Activated effector memory CD4-positive, alpha-beta T cell treated with Interleukin-2 at 50 U/mL for 16 hours (primary cell): ENCODE measurements at places on chromosomes 7 and 10.
A peak's percentile ranks its signal among the peaks of the same experiment; 100 is the strongest.

- DNase-seq: no peak
These were observed 172.0 kb downstream of the FANK1 start for GRCh38 chr10:126068322-126068721.

DNA sequence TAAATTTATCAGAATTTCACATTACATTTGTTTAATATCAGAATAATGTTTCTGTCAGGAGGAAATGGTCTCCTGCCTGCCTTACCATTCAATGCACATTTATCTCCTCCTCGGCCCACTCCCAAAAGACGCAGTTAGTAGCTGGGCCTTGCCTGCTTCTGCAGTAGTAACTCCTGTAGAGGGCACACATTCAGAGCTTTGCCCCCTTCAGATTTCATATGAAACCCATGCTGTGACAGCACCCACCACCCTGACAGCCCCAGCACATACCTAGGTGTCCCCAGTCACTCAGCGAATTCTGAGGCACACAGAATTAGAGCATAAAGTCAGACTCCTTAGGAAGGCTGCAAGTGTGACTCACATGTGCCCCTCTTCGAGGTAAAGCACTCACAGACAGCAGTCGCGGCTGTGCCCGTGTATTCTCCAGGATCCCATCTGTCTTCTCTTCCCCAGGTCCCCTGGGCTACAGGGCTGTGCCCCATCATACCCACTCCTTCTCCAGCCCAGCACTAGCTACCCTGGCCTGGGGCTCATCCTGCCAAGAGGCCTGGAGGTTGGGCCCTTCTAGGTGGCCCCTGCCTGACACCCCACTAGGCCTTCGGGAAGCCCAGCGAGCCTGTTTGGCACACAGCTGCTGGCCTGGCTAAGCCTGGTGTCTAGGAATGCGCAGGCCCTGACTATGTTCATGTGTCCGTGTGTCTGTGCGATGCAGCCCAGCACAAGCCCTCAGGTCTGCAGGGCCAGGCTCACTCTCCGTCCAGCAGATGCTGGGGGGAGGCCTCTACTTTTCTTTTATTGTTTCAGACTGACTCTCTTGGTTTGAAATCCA lies 4.7 kb upstream of the DEPP1 start:
- DNase-seq: no peak

GRCh38 chr7:87159538-87159937 lies 7.3 kb downstream of the DMTF1 start:
- no peak for DNase-seq

DNA sequence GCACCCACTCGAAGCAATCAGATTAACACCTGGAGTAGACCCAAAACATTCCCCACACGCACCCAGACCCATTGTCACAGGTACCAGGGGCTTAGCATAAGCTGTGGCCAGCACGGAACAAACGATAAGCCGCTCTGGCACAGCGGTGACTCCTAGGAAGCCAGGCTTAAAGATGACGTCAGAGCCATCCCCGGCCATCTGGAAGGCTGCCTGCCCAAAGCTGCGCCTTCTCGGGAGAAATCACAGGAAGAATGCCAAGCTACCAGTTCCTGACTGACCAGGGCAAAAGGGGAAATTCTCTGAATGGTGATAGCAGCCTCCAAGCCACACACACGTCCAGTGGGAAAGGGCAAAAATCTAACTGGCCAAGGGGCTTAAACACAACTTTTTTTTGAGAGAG lies 13.0 kb upstream of the WIPI2 start:
- no peak for DNase-seq

- peak; percentile 64 for DNase-seq
These were observed 785 bp downstream of the WDR86 start for GRCh38 chr7:151408839-151409666.

GRCh38 chr7:74097937-74098614 lies 14.5 kb downstream of the LIMK1 start:
- DNase-seq: no peak

DNA sequence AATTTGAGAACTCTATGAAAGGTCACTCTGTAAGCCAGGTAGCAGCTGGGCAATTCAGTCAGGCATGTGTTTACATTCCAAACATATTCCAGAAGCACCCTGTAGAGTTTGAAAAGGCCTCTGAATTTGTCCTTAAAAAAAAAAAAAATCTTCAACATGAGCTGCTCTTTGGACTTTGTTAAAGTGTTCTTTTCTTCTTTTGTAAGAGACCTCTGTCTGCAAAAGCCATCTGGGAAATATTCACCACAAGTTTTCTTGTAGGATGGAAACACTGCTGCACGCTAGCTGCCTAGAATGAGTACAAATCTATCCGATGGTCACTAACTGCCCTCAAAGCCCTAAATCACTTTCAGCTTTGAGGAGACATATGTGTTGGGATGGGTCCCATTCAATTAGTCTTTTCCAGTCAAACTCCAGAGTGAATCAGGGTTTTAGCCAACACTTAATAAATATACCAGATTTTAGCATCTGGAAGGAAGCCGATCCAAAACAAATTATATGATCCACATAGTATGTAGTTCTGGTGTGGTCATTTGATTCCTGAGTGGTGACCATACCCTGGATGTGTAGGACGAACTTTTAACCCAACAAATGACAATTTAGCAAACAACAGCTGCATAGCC lies 85.9 kb downstream of the CD36 start:
- no peak for DNase-seq

- DNase-seq: peak; percentile 80
These were observed 11.0 kb upstream of the LFNG start for GRCh38 chr7:2508327-2509215.

DNA sequence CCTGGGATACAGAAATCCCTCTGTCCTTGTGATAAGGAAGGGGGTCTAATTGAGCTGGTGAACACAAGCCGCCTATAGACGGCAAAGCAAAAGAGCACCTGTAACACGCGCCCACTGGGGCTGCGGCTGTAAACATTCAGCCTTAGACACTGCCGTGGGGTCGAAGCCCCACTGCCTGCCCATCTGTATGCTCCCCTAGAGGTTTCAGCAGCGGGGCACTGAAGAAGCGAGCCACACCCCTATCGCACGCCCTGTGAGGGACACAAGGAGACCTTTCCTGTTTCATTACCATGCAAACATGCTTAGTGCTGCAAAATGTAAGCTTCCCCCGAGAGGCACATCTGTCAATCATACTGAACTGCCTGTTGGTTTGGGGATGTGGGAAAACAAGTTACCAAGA lies 82.1 kb downstream of the NRP1 start:
- no peak for DNase-seq

GRCh38 chr7:69334701-69335100 lies 263.6 kb upstream of the AUTS2 start:
- DNase-seq: no peak

DNA sequence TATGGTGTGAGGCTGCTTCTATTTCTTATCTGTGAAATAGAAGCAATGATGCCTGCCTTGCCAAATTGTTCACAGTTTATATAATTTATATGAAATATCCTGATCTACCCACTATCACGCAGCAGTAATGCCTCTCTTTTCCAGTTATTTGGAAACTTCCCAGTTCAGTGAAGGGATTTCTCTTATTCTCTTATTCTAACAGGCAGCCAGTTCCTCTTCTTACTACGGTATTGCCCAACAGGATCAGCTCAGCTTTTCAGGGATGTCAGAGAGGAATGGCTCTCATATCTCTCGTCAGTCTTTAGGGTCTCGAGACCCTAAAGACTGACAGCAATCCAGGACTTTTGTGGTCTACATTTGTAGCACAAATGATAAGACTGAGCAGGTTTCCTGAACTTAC lies 215.6 kb downstream of the CREB5 start:
- DNase-seq: no peak

DNA sequence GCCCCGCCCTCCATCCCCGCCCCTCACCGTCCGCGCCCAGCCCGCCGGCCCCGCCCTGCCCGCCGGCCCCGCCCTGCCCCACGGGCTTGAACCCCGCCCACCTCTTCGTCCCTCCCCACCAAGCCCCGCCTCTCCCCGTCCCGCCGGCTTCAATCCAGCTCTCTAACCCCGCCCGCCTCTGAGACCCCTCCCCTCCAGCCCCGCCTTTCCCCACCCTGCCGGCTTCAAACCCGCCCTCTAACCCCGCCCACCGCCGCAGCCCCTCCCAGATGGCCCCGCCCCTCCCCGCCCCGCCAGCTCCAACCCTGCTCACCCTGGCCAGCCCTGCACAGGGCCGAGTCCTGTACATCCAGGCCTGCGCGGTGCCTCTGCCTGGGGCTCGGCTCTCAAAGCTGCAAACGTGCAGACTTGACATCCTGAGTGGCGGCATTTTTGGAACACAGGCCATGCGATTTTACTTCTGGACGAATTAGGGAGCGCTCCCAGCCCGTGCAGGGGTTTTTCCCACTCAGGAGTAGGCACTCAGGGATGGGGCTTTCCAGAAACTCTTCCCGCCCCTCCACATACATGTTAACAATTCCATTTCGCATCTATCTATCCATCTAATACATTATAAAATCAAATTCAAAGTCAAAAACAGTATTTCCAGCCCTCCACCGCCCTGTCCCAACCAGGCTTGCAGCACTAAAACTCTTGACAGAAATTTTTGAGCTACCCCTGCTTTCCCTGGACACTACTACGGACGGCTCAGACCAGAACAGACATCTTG lies 477 bp upstream of the NMT2 start:
- DNase-seq: peak; percentile 88

DNA sequence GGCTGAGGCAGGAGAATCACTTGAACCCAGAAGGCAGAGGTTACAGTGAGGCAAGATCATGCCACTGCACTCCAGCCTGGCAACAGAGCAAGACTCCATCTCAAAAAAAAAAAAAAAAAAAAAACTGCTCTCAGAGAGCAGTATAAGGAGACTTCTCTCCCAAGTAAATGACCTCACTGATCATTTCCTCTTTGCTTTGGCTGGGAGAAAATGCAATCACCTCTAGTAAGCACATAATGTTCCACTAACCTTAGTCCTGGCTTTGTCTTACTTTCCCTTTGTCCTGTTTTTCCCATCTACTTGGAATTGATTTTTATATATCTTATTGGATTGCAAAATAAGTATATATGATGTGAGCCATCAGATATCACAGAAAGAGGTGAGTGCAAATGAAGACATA lies 2.5 kb downstream of the SLC25A13 start:
- DNase-seq: no peak

DNA sequence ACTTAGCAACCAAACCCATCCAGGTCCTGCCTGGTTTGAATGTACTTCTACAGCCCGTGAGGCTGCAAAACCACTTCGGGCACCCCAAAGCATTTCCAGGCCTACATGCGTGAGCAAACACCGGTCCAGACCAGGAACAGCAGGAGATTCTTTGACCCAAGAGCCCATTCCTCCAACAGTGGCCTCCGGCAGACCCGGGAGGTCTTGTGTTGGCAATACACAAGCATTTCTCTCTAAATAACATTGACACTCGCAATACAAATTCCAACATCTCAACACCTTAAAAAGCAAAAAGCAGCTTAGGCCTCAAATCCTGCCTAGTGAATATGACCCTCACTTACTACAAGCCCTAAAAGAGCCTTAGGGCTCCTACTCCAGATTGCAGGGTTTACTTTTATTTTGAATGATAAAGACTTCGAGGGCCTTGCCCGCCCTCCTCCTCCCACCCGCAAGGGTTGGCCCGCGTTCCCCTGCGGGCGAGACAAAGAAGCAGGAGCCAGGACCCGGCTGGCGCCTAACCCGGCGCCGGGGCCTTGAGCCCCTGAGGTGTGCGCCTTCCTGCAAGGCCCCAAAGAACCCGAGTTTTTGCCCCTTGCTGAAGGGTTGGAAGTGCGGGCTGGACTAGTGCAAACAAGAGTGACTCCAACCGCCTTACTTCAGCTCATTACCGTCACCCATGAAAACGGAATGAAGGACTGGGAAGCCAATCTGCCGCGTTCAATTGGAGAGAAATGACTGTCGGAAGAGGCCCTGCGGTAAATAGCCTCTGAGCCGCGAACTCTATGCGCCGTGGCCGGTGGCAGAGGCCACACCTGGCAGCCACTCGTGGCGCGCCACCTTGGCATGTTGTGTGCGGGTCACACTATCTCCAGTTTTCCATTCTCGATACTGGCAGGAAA lies 3.4 kb upstream of the DLX6 start:
- no peak for DNase-seq

DNA sequence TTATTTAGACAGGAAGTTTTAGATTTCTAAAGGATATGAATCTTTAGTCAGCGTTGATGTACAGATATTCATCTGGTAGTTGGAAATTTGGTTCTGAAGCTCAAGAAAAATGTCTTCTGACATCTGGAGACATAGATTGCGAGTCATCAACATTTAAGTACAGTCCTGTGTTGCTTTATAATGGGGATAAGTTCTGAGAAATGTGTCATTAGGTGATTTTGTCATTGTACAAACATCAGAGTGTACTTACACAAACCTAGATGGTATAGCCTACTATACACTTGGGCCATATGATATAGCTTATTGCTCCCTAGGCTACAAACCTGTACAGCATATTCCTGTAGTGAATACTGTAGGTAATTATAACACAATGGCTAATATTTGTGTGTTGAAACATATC lies 49.6 kb upstream of the UBN2 start:
- no peak for DNase-seq

GRCh38 chr7:19262826-19263225 lies 117.6 kb upstream of the FERD3L start:
- no peak for DNase-seq
